ENCODE measurements at places on chromosomes 16 and 17.

DNA sequence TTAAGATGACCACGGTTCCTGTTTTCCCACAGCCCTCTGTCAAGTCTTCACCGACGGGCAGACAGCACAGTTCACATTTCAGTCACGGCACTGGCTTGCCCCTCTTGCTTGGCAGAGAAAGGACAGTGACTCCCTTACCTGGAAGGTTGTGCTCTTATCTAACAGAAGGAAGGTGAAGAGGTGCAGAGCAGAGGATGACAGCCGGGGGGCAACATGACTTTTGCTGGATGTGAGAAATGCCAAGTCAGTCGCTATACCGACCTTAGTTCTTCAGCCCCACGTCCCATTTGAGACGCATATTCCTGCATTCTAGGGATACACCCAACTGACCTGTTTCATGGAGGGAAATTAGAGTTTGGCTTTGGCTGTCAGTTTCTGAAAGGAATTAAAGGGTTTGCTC is 492.3 kb downstream of the NPIPA7 start:
- DNase-seq: no peak

- DNase-seq: no peak
Measured at GRCh38 chr17:56608944-56609343, 15.4 kb downstream of the NOG start.

DNA sequence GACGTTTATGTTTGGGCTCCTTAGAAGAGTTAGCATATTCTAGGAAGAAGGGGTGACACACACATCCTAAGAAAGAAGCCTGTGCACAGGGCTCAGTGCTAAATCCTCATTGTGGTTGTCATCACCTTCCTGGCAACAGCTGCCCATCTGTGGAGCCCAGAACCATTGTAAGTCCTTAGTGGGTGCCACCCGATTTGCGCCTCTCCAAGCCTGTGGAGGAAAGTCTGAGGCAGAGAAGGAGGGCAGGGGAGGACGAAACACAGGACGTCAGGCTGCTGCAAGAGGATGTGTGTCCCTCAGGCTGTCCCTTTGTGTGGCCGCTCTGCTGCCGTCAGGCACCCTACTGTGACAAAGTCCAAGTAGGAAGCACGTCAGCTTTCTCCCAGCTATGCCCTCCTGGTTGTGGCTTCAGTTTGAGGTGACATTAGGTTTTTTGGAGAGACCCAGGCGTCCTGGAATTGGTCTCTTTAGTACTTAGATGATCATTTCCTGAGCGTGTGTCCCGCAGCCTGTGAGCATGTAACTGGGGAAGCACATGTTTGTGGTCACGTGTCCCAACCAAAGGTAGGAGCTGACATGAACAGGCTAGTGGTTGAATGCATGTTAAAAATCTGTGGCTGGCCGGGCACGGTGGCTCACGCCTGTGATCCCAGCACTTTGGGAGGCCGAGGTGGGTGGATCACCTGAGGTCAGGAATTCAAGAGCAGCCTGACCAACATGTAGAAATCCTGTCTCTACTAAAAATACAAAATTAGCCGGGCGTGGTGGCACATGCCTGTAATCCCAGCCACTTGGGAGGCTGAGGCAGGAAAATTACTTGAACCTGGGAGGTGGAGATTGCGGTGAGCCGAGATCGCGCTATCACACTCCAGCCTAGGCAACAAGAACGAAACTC is 10.7 kb downstream of the CLUAP1 start:
- no peak for DNase-seq

DNA sequence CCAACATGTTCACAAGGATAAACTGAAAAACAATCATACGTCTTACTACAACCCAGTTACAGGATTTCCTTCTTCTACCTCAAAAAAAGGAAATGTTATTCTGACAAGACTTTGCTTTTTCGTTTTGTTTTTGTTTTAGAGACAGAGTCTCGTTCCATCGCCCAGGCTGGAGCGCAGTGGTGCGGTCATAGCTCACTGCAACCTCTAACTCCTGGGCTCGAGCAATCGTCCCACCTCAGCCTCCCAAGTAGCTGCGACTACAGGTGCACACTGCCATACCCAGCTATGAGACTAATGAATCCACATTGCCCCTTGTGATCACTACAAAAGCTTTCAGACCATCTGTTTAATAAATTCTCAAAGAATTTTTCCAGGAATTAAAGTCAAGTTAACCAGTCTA is 8.8 kb upstream of the TRIM37 start:
- DNase-seq: no peak

GRCh38 chr16:86966777-86967176 is 350.4 kb downstream of the C16orf95 start:
- DNase-seq: no peak

- DNase-seq: no peak
Measured at GRCh38 chr16:79589601-79590102, 10.9 kb downstream of the MAF start.

DNA sequence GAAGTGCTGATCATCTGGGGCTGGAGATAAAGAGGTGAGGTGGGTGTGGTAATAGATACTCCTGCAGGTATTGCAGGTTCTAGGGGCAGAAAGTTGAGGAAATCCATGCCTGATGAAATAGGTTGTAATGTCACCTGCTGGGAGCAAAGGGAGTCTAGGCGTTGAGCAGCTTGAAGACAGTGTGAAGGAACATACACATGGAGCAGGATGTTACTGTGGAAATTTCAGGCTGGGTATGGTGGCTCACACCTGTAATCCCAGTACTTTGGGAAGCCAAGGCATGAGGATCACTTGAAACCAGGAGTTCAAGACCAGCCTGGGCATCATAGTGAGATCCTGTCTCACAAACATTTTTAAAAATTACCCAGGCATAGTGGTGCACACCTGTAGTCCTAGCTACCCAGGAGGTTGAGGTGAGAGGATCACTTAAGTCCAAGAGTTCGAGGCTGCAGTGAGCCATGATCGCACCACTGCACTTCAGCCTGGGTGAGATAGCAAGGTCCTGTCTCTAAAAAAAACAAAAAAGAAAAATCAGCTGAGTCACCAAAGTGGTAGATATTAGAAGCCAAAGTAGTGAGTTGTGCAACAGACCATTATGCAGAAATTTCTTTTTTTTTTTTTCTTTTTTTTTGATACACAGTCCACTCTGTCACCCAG is 9.1 kb upstream of the CRYBA1 start:
- no peak for DNase-seq

All from stimulated activated CD4-positive, alpha-beta T cell treated with anti-CD3 and anti-CD28 coated beads, TNF-alpha, amount 100 ng/mL, for 48 hours (primary cell).